ENCODE measurements at places on chromosomes 11 and 22.

DNA sequence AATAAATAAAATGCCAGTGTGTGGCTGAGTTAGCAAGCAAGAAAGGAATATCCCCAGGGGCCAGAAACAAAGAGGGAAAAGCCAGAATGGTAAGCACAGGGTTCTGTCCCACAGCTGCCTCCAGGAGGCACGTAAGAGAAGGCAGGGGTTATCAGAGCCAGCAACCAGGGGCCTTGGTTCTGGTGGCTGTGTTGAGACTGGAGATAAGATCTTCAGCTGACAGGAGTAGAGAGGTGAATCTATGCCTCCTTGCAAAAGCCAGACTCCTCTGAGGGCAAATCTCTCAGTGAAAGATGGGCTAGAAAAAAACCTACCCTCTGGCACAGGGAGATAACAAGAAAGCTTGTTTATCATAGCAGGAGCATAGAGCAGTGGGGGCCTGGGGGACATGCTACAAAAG, 29.8 kb upstream of the NFAM1 start:
- no peak for DNase-seq
- no peak overlapping the region for H3K27ac ChIP-seq
- H3K36me3 ChIP-seq: no peaks in the 10 kb centered on the region
- H3K27me3 ChIP-seq: peaks cover 18% of the 10 kb centered on the region
- no peaks in the 10 kb centered on the region for H3K4me1 ChIP-seq

- H3K36me3 ChIP-seq: no peaks in the 10 kb centered on the region
- no peak within 1 kb of the TSS for H3K27ac ChIP-seq
- H3K27me3 ChIP-seq: no peaks in the 10 kb centered on the region
- H3K4me3 ChIP-seq: no peak within 1 kb of the TSS
- DNase-seq: no peak
- H3K4me1 ChIP-seq: no peaks in the 10 kb centered on the region
Observed at GRCh38 chr22:50737728-50738648, at the start of gene ACR. TSS of gene ACR (plus strand) at chr22:50738204. CDS start at chr22:50738236, 32 bp downstream.

GRCh38 chr22:35651085-35651484, 2.8 kb downstream of the APOL6 start:
- H3K4me1 ChIP-seq: peaks cover 7% of the 10 kb centered on the region
- peaks cover 8% of the 10 kb centered on the region for H3K36me3 ChIP-seq
- H3K27ac ChIP-seq: no peak overlapping the region
- no peak overlapping the region for H3K4me3 ChIP-seq
- DNase-seq: no peak
- no peaks in the 10 kb centered on the region for H3K27me3 ChIP-seq

DNA sequence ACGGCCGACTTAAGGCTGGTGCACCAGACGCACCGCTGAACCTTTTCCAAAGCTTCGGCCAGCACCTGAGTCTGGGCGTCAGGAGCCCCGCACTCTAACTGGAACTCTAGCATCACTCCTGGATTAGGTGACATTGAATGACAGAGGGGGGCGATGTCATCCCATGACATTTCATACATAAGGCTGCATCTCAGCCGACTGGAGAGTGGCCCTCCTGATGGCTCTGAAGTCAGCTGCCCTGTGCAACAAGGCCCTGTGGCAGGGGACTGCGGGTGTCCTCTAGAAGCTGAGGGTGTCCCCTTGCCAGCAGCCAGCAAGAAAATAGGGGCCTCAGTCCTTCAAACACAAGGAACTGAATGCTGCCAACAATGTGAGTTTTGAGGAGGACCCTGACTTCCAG, 10.1 kb upstream of the FADS3 start:
- H3K27me3 ChIP-seq: peaks cover 15% of the 10 kb centered on the region
- no peaks in the 10 kb centered on the region for H3K36me3 ChIP-seq
- no peak for DNase-seq
- peaks cover 2% of the 10 kb centered on the region for H3K4me1 ChIP-seq
- H3K27ac ChIP-seq: no peak overlapping the region

- H3K4me3 ChIP-seq: no peak overlapping the region
- peaks cover 6% of the 10 kb centered on the region for H3K4me1 ChIP-seq
- no peaks in the 10 kb centered on the region for H3K27me3 ChIP-seq
- no peak overlapping the region for H3K27ac ChIP-seq
Observed at GRCh38 chr22:26592421-26592891, 2.5 kb upstream of the TPST2 start.

GRCh38 chr11:123559523-123559955, 94.9 kb downstream of the SCN3B start:
- no peaks in the 10 kb centered on the region for H3K27me3 ChIP-seq
- no peak for DNase-seq
- no peak overlapping the region for H3K4me3 ChIP-seq
- no peaks in the 10 kb centered on the region for H3K36me3 ChIP-seq
- no peaks in the 10 kb centered on the region for H3K4me1 ChIP-seq

DNA sequence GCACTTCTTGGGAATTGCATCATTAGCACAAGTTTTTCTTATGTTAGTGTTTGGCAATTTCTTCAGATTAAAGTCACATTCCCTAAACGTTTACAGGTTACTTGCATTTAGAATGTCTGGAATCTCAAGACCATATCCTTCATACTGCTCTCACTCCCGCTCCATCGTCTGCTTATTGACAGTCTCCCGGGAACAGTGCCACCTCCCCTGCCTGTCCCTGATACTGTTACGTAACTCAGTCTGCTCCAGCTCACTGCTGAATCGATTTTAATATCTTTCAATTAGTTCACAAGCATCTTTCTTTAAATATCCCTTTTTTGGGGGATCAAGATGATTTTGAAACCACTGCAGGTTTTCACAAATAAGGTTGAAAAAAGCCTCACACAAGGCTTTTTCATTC, 48.2 kb downstream of the GLYATL2 start:
- no peak for DNase-seq
- no peak overlapping the region for H3K27ac ChIP-seq
- H3K4me1 ChIP-seq: no peaks in the 10 kb centered on the region

All from thymus (tissue), 14 donors.